Spleen (tissue), 13 donors: ENCODE measurements at places on chromosomes 12 and 14. TPM values are rescaled to one million over a fixed set of nuclear protein-coding genes. Genes with fewer than 3 reads are reported as not detected.

DNA sequence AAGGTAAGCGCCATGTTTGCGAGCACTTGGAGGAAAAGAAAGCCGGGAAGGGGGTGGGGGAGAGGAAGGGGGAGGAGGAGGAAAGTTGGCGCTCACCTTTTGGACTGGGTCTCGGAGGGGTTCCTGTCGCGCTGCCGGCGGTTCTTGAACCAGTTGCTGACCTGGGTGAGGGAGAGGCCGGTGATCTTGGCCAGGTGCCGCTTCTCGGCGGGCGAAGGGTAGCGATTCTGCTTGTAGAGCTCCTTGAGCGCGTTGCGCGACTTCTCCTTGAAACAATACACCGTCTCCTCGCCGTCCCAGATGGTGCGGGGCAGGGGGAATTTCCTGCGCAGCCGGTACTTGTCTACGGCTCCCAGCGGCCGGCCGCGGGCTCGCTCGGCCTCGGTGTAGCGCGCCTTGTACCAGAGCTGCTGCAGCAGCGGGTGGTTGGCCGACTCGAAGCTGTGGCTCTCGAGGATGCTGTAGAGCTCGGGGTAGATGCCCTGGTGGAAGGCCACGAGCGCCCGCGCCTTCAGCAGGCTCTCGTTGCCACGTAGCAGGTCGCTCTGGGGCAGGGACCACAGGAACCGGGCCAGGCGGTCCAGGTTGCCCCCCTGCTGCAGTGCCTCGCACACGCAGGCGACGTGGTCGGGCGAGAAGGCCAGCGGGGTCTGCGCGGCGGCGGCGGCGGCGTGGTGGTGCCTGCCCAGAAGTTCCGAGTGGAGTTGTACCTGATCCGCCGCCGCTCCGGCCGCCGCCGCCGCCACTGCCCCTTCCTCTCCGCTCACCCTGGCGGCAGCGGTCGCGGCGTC, 840 bp downstream of the SIX4 start:
- peaks cover 13% of the 10 kb centered on the region for H3K4me1 ChIP-seq
- peak; percentile 80 for DNase-seq
- H3K27me3 ChIP-seq = peaks cover 60% of the 10 kb centered on the region
- H3K36me3 ChIP-seq = no peaks in the 10 kb centered on the region
- no peak overlapping the region for H3K27ac ChIP-seq

DNA sequence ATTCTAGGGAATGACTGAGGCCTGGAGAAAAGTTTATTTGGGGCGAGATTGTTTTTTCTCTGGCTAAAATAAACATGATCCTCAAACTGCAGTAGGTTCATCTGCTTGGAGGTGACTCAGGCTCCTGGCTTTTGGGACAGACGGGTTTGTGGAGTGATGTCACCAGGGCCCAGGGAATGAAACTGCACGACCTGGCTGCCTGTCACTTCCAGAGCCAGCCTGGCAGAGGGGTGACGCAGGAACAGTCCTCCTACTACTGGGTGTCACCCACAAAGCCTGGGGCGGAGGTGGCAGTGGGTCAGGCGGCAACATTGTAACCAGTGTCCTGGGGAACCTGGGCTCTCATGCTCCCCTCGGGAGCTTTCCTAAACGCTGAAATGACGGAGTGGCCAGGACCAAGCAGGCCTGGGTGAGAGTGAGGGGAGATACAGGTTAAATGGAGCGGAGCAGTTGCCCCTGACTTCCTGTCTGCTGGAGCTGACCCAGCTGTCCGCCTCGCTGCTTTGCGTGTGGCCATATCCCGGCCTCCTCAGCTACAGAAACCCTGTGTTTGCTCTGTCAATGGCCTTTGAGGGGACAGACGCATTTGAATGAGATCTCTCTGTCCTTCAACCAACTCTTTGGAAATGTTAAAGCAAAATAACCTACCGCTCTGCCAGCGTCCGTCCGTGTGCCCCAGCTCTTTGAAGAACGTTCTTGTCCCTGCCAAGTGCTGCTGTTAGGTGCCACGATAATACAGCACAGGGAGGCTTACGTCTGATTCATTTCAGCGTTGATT, 6.5 kb downstream of the HIP1R start:
- DNase-seq = no peak
- H3K4me3 ChIP-seq = no peak overlapping the region

RERG gene
- 67.4 TPM for total RNA-seq

GRCh38 chr12:91043408-91043807, 14.4 kb downstream of the KERA start:
- no peaks in the 10 kb centered on the region for H3K27me3 ChIP-seq
- H3K36me3 ChIP-seq = no peaks in the 10 kb centered on the region
- DNase-seq = no peak
- H3K4me3 ChIP-seq = no peak overlapping the region
- H3K4me1 ChIP-seq = no peaks in the 10 kb centered on the region

GRCh38 chr12:14614704-14615121, 47.0 kb upstream of the PLBD1 start:
- DNase-seq = no peak
- peak overlapping the region; percentile 39 for H3K27ac ChIP-seq
- no peaks in the 10 kb centered on the region for H3K27me3 ChIP-seq
- H3K4me1 ChIP-seq = no peaks in the 10 kb centered on the region

HOXC4 gene
- total RNA-seq = 1.8 TPM

REP15 gene
- 1.9 TPM for total RNA-seq

GRCh38 chr12:28950049-28950448, 199.0 kb upstream of the FAR2 start:
- no peak for DNase-seq
- H3K4me3 ChIP-seq = no peak overlapping the region

FOS gene
- 196 TPM for total RNA-seq

OR6C4 gene
- not detected for total RNA-seq

GRCh38 chr14:20791187-20791586, 10.1 kb downstream of the RNASE6 start:
- peaks cover 20% of the 10 kb centered on the region for H3K4me1 ChIP-seq
- no peak overlapping the region for H3K27ac ChIP-seq
- no peak for DNase-seq
- H3K4me3 ChIP-seq = no peak overlapping the region

CMKLR1 gene
- total RNA-seq = 83.9 TPM

- peaks cover 17% of the 10 kb centered on the region for H3K4me1 ChIP-seq
- H3K4me3 ChIP-seq = no peak overlapping the region
- no peak overlapping the region for H3K27ac ChIP-seq
These were observed 203.8 kb upstream of the SFSWAP start for GRCh38 chr12:131507094-131507493.

GRCh38 chr14:53180272-53181221, 27.4 kb upstream of the DDHD1 start:
- H3K4me1 ChIP-seq = no peaks in the 10 kb centered on the region
- H3K4me3 ChIP-seq = no peak overlapping the region
- no peak for DNase-seq
- H3K36me3 ChIP-seq = no peaks in the 10 kb centered on the region

DNA sequence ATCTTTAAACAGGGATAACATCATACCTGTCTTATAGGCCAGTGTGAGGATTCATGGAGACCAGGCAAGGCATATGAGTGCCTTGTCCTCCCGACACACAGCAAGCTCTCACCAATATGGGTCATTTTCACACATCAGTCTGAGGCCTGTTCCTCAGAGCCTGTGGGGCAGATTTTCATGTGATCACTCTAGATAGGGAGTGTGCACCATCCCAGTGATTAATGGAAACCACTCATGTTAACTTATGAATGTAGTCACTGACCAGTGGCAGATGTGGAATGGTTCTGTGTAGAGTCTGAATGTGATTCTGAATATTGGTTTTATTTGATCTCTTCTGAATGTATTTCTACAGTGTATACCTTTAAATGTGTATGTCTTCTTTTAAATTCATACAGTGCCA, 219.7 kb upstream of the SFSWAP start:
- no peaks in the 10 kb centered on the region for H3K4me1 ChIP-seq
- H3K27ac ChIP-seq = no peak overlapping the region
- H3K4me3 ChIP-seq = no peak overlapping the region
- H3K36me3 ChIP-seq = no peaks in the 10 kb centered on the region
- no peak for DNase-seq

VASH1 gene
- total RNA-seq = 20.1 TPM

GRCh38 chr12:101647711-101648110, 49.7 kb upstream of the CHPT1 start:
- no peak overlapping the region for H3K4me3 ChIP-seq
- no peaks in the 10 kb centered on the region for H3K4me1 ChIP-seq
- no peak overlapping the region for H3K27ac ChIP-seq
- no peaks in the 10 kb centered on the region for H3K36me3 ChIP-seq
- no peak for DNase-seq
